Renal cortex interstitium (tissue), 15 donors: ENCODE measurements at places on chromosomes 12 and 14. TPM values are rescaled to one million over a fixed set of nuclear protein-coding genes. Genes with fewer than 3 reads are reported as not detected.

The TRAF3 gene
- 18.2 TPM for polyA plus RNA-seq

The STAB2 gene
- 1.1 TPM for polyA plus RNA-seq

The MED6 gene
- polyA plus RNA-seq, result 38.2 TPM

The EGLN3 gene
- polyA plus RNA-seq, result 18.2 TPM

The PPP1R1A gene
- polyA plus RNA-seq, result 45.7 TPM

The LPAR5 gene
- polyA plus RNA-seq, result 1.5 TPM

The RND1 gene
- 2.8 TPM for polyA plus RNA-seq

The OTOGL gene
- 0.66 TPM for polyA plus RNA-seq

The NPAS3 gene
- 8.9 TPM for polyA plus RNA-seq

The SLCO1A2 gene
- polyA plus RNA-seq, result 0.12 TPM

The DDX55 gene
- 24.8 TPM for polyA plus RNA-seq

The CLEC2D gene
- polyA plus RNA-seq, result 11.3 TPM

The GPR137C gene
- 8.2 TPM for polyA plus RNA-seq

The KRT71 gene
- polyA plus RNA-seq, result not detected

The RABGGTA gene
- polyA plus RNA-seq, result 25.3 TPM

The GDF3 gene
- 0.83 TPM for polyA plus RNA-seq

The CLEC9A gene
- 0.39 TPM for polyA plus RNA-seq

The ACTR10 gene
- polyA plus RNA-seq, result 91.5 TPM

The MMP19 gene
- polyA plus RNA-seq, result 0.72 TPM

The EPYC gene
- polyA plus RNA-seq, result not detected

The CACNA1C gene
- 7.8 TPM for polyA plus RNA-seq

The DHRS2 gene
- polyA plus RNA-seq, result 28.3 TPM

The CABP1 gene
- polyA plus RNA-seq, result 5.6 TPM

The DIO2 gene
- polyA plus RNA-seq, result 0.68 TPM

The AMIGO2 gene
- polyA plus RNA-seq, result 53.5 TPM

The C1R gene
- 56.1 TPM for polyA plus RNA-seq

The KLHL33 gene
- polyA plus RNA-seq, result 0.47 TPM

The GLTP gene
- 32.4 TPM for polyA plus RNA-seq

The DEPDC4 gene
- 6.8 TPM for polyA plus RNA-seq

The TTC9 gene
- 3.8 TPM for polyA plus RNA-seq

The EXOC3L4 gene
- 2.4 TPM for polyA plus RNA-seq

The NUP37 gene
- polyA plus RNA-seq, result 30.4 TPM

The PELI2 gene
- 27.5 TPM for polyA plus RNA-seq

The ARMH4 gene
- polyA plus RNA-seq, result 72.1 TPM

The GPX2 gene
- polyA plus RNA-seq, result 0.97 TPM

The CCDC197 gene
- not detected for polyA plus RNA-seq

The ANKRD33 gene
- polyA plus RNA-seq, result 0.36 TPM

The RNASE9 gene
- polyA plus RNA-seq, result not detected

The TAS2R20 gene
- 1.1 TPM for polyA plus RNA-seq

The HPD gene
- 3.5 TPM for polyA plus RNA-seq

The LYSET gene
- 35.6 TPM for polyA plus RNA-seq

The WSCD2 gene
- 8.7 TPM for polyA plus RNA-seq

The VRTN gene
- polyA plus RNA-seq, result not detected

The MAP3K9 gene
- polyA plus RNA-seq, result 4.8 TPM

The KRT82 gene
- not detected for polyA plus RNA-seq

The TRMT5 gene
- polyA plus RNA-seq, result 22.9 TPM

The TMEM52B gene
- polyA plus RNA-seq, result 127 TPM

The PCNX4 gene
- 109 TPM for polyA plus RNA-seq

The KRT83 gene
- not detected for polyA plus RNA-seq

The FCF1 gene
- 55.7 TPM for polyA plus RNA-seq
